ENCODE measurements at places on chromosomes 3 and 15. TPM values are rescaled to one million over a fixed set of nuclear protein-coding genes. Genes with fewer than 3 reads are reported as not detected.

The TMEM39A gene
- 13.0 TPM for total RNA-seq

The CD86 gene
- 14.7 TPM for total RNA-seq

The PIF1 gene
- 1.1 TPM for total RNA-seq

The FURIN gene
- total RNA-seq = 44.1 TPM

The PLA2G4E gene
- total RNA-seq = not detected

The REC114 gene
- total RNA-seq = not detected

The CADPS gene
- 36.6 TPM for total RNA-seq

The SLC28A2 gene
- total RNA-seq = not detected

The GALNT15 gene
- total RNA-seq = 4.9 TPM

GRCh38 chr3:124887177-124887931, at the start of gene ITGB5:
Gene ITGB5, minus strand, starts transcription at chr3:124887365. Its CDS starts 365 bp downstream, at chr3:124887000.
- no peaks in the 10 kb centered on the region for H3K27me3 ChIP-seq
- peak; percentile 86 for DNase-seq
- H3K27ac ChIP-seq = peak within 1 kb of the TSS; percentile 93
- H3K4me3 ChIP-seq = peak within 1 kb of the TSS; percentile 71

- no peaks in the 10 kb centered on the region for H3K4me1 ChIP-seq
- no peaks in the 10 kb centered on the region for H3K36me3 ChIP-seq
- H3K27me3 ChIP-seq = no peaks in the 10 kb centered on the region
- no peak overlapping the region for H3K27ac ChIP-seq
- DNase-seq = no peak
- no peak overlapping the region for H3K4me3 ChIP-seq
Measured at GRCh38 chr3:65653731-65654130, 385.0 kb downstream of the MAGI1 start.

DNA sequence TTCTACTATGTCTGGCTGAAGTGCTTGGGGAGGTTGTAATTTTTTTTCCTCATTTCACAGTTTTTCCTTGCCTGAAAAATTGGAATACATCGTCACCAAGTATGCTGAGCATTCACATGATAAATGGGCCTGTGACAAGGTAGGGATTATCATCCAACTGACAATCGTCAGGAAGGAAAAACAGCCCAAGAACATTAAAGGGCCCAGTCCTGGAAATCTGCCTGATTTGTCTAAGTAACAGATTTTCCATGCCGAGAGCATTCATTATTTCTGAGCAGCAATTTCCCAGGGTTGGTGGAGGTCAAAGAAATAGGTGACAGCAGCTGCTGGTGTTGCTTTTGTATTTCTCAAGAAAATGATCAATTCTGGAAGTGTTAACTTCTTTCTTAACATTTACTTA, 226.0 kb upstream of the CHRM5 start:
- H3K27me3 ChIP-seq = peaks cover 3% of the 10 kb centered on the region
- no peaks in the 10 kb centered on the region for H3K36me3 ChIP-seq
- no peaks in the 10 kb centered on the region for H3K4me1 ChIP-seq
- no peak overlapping the region for H3K4me3 ChIP-seq

- DNase-seq = no peak
- no peak overlapping the region for H3K27ac ChIP-seq
- H3K36me3 ChIP-seq = no peaks in the 10 kb centered on the region
- no peaks in the 10 kb centered on the region for H3K27me3 ChIP-seq
- peaks cover 8% of the 10 kb centered on the region for H3K4me1 ChIP-seq
Measured at GRCh38 chr3:38214560-38214959, 49.2 kb downstream of the OXSR1 start.

- H3K4me1 ChIP-seq = no peaks in the 10 kb centered on the region
- DNase-seq = peak; percentile 48
- H3K4me3 ChIP-seq = no peak overlapping the region
- peaks cover 94% of the 10 kb centered on the region for H3K36me3 ChIP-seq
- no peaks in the 10 kb centered on the region for H3K27me3 ChIP-seq
Measured at GRCh38 chr15:43769584-43770228, 7.1 kb downstream of the ELL3 start.

DNA sequence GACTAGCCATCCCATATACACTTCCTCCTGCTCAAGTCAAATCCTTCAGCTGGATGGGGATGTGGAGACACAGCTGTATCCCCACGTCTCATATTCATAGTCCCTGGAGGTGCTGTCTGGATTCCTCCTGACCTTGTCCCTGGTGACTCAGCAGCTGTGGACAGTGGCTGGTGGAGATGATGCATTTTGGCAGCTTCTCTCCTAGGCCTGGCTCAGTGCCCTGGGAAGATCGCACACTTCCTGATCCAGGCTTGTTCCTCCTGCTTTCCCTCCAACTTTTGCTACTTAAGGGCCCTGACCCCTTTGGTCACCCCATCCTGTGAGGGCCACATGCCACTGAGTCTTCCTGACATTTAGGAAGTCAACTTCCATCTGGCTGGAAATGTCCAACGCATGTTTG, 44.4 kb downstream of the ADAMTSL3 start:
- peaks cover 59% of the 10 kb centered on the region for H3K4me1 ChIP-seq
- no peaks in the 10 kb centered on the region for H3K36me3 ChIP-seq
- DNase-seq = peak; percentile 64
- H3K27me3 ChIP-seq = no peaks in the 10 kb centered on the region

DNA sequence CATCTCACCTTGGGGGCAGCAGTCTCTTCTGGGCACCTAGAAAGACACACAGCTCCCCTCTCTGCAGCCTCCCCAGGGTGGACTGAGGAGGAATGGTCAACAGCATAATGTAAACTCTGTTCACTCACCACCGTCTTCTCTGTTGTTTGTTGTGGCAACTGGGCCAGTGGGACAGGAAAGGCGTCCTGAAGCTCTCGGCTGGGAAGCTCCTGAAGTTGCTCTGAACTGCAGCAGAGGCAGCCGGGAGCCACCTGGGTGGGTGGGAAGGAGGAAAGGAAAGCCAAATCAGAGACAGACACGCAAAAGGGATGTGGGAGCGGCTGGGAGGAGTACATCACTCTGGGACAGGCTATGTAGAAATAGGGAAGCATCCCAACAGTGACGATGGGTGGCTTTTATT, 52.7 kb downstream of the MYLK start:
- no peak overlapping the region for H3K27ac ChIP-seq
- no peaks in the 10 kb centered on the region for H3K27me3 ChIP-seq
- no peaks in the 10 kb centered on the region for H3K36me3 ChIP-seq

DNA sequence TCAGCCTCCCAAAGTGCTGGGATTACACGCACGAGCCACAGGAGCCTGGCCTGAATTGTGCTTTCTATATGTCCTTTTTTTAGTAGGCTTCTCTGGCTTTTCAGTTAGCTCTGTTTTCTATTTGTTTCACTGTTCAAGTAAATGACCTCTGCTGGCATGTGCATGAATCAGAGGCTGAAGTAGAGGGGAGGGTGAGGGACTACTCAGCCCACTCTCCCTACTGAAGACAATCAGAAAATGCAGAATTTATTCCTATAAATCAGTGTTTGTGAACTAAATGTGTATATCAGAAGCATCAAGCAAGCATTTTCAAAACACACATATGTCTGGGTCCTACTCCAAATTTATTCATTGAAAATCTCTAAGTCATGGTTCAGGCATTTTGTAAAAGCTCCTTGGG, 45.0 kb downstream of the ZMAT3 start:
- DNase-seq = no peak
- H3K27ac ChIP-seq = no peak overlapping the region
- no peak overlapping the region for H3K4me3 ChIP-seq

GRCh38 chr3:49058011-49058410, 28.8 kb upstream of the IMPDH2 start:
- H3K4me3 ChIP-seq = no peak overlapping the region
- no peak for DNase-seq
- no peak overlapping the region for H3K27ac ChIP-seq
- no peaks in the 10 kb centered on the region for H3K4me1 ChIP-seq

GRCh38 chr3:78845605-78846004, 922.2 kb downstream of the ROBO1 start:
- no peak overlapping the region for H3K4me3 ChIP-seq
- H3K4me1 ChIP-seq = no peaks in the 10 kb centered on the region
- DNase-seq = no peak
- no peaks in the 10 kb centered on the region for H3K27me3 ChIP-seq
- H3K36me3 ChIP-seq = no peaks in the 10 kb centered on the region

- H3K4me1 ChIP-seq = no peaks in the 10 kb centered on the region
- H3K4me3 ChIP-seq = no peak overlapping the region
- no peaks in the 10 kb centered on the region for H3K36me3 ChIP-seq
- no peak for DNase-seq
- H3K27ac ChIP-seq = no peak overlapping the region
- no peaks in the 10 kb centered on the region for H3K27me3 ChIP-seq
Measured at GRCh38 chr3:106440672-106441071, 571.9 kb upstream of the CBLB start.

- H3K27ac ChIP-seq = no peak overlapping the region
- DNase-seq = no peak
- no peaks in the 10 kb centered on the region for H3K4me1 ChIP-seq
- H3K27me3 ChIP-seq = peaks cover 27% of the 10 kb centered on the region
- H3K4me3 ChIP-seq = no peak overlapping the region
Measured at GRCh38 chr15:23628612-23629233, 18.9 kb downstream of the MAGEL2 start.

GRCh38 chr3:11203961-11204360, 49.7 kb downstream of the HRH1 start:
- no peak overlapping the region for H3K27ac ChIP-seq
- DNase-seq = no peak
- no peaks in the 10 kb centered on the region for H3K27me3 ChIP-seq
- H3K4me1 ChIP-seq = peaks cover 8% of the 10 kb centered on the region

DNA sequence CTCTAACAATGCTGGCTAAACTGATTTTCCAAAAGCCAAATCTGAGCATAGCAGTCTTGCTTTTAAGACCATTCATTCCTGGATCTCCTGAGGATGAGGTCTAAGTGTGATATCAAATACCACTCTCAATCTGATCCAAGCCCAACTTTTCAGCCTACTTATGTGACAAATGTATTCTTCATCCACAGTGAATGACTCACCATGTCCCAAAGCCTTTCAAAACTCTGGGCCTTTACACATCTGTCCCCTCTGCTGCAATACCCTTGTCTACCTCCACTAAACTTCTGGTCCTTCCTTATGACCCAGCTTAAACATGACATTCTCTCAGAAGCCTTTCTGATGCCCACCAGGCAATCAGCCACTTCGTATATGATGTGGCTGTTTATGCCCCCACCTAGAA, 4.6 kb downstream of the ANAPC13 start:
- H3K36me3 ChIP-seq = peaks cover 14% of the 10 kb centered on the region
- no peak overlapping the region for H3K4me3 ChIP-seq
- no peak for DNase-seq
- peaks cover 40% of the 10 kb centered on the region for H3K4me1 ChIP-seq

DNA sequence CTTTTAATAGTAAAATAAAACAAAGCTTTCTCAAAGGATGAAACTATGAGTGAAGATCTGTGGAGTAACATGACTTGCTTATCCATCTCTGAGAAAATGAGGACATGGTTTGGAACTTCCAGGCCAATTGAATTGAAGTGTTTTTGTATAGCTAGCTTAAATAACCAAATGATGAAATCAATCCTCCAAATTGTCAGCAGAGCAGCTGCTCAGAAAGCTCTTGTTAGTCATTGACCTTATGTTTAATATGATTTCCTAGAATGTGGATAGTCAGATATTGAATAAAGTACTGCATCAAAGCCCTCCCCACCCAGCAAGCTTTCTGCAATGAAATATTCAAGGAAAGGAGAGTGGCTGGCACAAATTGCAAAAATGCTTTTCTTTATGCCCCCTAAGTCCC, 437.2 kb downstream of the MFSD1 start:
- no peaks in the 10 kb centered on the region for H3K4me1 ChIP-seq
- no peaks in the 10 kb centered on the region for H3K36me3 ChIP-seq
- H3K27ac ChIP-seq = no peak overlapping the region
- no peak for DNase-seq
- H3K27me3 ChIP-seq = no peaks in the 10 kb centered on the region

GRCh38 chr3:120560304-120561250, 35.6 kb upstream of the NDUFB4 start:
- peaks cover 37% of the 10 kb centered on the region for H3K4me1 ChIP-seq
- no peak overlapping the region for H3K4me3 ChIP-seq
- DNase-seq = no peak
- no peaks in the 10 kb centered on the region for H3K27me3 ChIP-seq

GRCh38 chr3:150738688-150739087, 24.3 kb downstream of the SIAH2 start:
- H3K27ac ChIP-seq = no peak overlapping the region
- no peaks in the 10 kb centered on the region for H3K27me3 ChIP-seq
- H3K4me3 ChIP-seq = no peak overlapping the region
- H3K36me3 ChIP-seq = no peaks in the 10 kb centered on the region

- no peak overlapping the region for H3K4me3 ChIP-seq
- no peak for DNase-seq
- no peak overlapping the region for H3K27ac ChIP-seq
- peaks cover 9% of the 10 kb centered on the region for H3K27me3 ChIP-seq
- no peaks in the 10 kb centered on the region for H3K4me1 ChIP-seq
Measured at GRCh38 chr15:69119001-69119400, 41.4 kb upstream of the GLCE start.

DNA sequence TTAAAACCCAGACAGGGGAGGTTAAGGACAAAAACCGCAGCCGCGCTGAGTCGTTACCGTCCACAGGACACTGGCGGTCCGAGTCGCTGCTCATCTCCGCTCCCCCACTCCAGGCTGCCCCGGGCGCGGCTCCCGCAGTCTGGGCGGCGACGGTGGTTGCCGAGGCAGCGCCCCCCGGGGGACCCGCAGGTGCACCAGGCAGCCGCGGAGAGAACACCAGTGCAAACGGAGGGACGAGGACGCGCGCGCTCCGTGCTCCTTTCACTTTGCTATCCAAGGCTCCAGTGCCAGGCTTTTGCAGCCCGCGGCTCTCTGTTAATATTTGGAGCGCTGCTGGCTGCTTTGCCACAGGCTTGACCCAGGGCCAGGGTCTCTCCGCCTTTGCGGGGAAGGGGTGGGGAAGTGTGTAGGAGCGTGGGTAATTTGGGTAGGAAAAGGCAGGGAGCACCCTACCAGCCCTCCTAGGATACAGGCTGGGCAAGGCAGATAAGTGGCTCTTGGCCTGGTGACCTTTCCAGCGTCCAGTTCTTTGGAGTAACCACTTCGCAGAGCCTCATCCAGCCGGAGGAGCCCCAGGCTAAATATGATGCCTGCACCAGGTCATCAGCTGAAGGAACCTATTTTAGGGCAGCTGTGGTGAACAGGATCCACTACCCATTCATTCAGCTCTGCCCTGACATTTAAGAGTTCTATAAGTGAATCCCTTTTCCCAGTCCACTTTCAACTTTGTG, at the start of gene GADL1:
GADL1 (minus strand) TSS at position 141 of the 731 bp plus-strand sequence; CDS start at position 94, 47 bp downstream.
- H3K4me1 ChIP-seq = no peaks in the 10 kb centered on the region
- DNase-seq = peak; percentile 34
- no peak within 1 kb of the TSS for H3K27ac ChIP-seq
- no peaks in the 10 kb centered on the region for H3K27me3 ChIP-seq
- no peaks in the 10 kb centered on the region for H3K36me3 ChIP-seq

DNA sequence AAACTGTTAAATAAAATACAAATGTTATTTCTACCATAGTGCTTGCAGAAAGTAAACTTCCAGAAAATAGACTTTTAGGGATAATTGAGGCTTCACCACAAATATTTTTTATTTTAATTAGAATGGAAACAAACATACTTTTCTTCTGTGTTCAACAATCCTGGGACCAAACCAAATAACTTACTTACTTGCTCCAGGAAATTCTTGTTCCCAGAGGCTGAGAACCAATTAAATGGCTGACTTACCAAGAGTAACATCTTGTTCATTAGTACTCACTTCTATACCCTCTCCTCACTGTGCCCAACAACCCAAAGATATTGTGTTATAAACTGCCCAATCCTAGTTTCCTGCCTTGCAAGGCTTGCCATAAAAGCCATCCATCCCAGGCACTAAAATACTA, 172.2 kb upstream of the PFN2 start:
- no peaks in the 10 kb centered on the region for H3K36me3 ChIP-seq
- no peak for DNase-seq

Measured in heart right ventricle (tissue), 16 donors.